ENCODE measurements at places on chromosomes 4 and X. TPM values are rescaled to one million over a fixed set of nuclear protein-coding genes. Genes with fewer than 3 reads are reported as not detected.

Gene SH3RF1
- 0.22 TPM for total RNA-seq

GRCh38 chr4:11480683-11481082 is 52.0 kb upstream of the HS3ST1 start:
- DNase-seq = no peak

- DNase-seq = no peak
Observed at GRCh38 chr4:38819569-38819968, 15.0 kb upstream of the TLR1 start.

GRCh38 chr4:12844141-12844540 is 640.0 kb downstream of the RAB28 start:
- no peak for DNase-seq

- no peak for DNase-seq
Observed at GRCh38 chrX:149704664-149705063, 7.2 kb upstream of the MAGEA11 start.

Gene CXorf51A
- not detected for total RNA-seq

Gene SPANXB1
- total RNA-seq = not detected

Gene ENOX2
- 6.0 TPM for total RNA-seq

Gene HAND2
- total RNA-seq = not detected

DNA sequence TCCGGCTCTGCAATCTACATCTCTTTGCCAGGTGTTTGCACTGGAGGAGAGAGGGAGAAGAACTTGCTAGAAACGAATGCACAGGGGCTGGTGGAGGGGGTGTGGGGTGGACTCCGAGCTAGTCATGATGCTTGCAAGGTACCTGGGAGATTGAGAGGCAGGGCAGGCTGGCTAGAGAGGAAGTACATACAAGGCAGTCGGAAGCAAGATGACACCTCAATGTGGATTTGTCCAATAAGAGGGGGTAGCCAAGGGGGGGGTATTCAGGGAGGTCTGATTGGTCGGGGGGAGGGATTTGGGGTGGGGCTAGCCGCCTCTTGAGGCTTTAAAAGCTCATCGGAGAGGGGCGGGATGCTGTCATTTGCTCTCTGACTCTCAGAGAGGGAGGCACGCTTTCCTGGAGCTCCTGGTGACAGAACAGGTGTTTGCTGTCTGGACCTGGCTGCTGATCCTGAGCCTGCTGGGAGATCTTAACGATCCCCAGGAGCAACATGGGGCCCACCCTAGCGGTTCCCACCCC is at the start of gene GPR50:
TSS of gene GPR50 (plus strand) at position 354 of the 520 bp plus-strand sequence. CDS start at position 492, 138 bp downstream.
- no peak for DNase-seq

DNA sequence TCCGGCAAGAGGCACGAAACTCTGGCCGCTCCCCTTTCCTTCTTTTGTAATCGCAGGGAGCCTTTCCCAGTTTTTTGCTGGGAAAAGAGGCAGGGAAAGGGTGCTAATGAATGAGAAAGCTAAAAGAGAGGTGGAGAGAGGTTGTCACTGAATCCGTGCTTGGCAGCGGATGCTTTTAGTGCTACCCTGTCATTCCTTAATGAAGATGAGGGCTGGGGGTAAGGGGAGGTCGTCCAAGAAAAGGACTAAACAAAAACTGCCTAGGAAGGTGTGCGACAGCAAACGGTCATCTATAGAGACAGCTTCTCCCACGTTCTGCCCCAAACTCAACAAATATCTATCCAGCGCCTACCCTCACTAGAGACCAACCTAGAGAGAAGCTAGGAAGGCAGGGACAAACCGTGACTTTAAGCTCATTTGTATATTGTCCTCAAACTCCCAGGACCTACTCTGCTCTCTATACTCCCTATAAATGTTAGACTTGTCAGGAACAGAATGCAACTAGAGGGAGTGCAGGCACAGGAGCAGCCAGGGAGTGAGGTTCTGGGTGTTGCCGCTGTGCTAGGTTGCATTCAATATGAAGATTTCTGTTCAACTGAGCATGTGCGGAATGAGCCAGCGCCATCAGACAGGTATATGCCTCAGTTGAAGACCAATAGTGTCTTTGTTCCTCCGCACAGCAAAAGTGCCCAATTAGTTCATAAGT is 777 bp upstream of the CASK start:
- DNase-seq = no peak

GRCh38 chr4:149965206-149965605 is 113.0 kb upstream of the DCLK2 start:
- DNase-seq = no peak

Gene MMRN1
- total RNA-seq = not detected

DNA sequence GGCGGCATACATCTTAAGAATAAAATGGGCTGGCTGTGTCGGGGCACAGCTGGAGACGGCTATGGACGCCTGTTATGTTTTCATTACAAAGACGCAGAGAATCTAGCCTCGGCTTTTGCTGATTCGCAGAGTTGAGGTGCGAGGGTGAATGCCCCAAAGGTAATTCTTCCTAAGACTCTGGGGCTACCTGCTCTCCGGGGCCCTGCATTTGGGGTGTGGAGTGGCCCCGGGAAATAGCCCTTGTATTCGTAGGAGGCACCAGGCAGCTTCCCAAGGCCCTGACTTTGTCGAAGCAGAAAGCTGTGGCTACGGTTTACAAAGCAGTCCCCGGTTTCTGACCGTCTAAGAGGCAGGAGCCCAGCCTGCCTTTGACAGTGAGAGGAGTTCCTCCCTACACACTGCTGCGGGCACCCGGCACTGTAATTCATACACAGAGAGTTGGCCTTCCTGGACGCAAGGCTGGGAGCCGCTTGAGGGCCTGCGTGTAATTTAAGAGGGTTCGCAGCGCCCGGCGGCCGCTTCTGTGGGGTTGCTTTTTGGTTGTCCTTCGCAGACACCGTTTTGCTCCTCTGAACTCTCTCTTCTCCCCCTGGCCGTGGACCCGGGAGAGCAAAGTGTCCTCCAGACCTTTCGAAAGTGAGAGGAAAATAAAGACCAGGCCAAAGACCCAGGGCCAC is 1.9 kb downstream of the SHOX start:
- DNase-seq = no peak

- DNase-seq = peak; percentile 85
Observed at GRCh38 chr4:56908206-56909085, 746 bp downstream of the REST start.

Gene TREX2
- total RNA-seq = 1.2 TPM

DNA sequence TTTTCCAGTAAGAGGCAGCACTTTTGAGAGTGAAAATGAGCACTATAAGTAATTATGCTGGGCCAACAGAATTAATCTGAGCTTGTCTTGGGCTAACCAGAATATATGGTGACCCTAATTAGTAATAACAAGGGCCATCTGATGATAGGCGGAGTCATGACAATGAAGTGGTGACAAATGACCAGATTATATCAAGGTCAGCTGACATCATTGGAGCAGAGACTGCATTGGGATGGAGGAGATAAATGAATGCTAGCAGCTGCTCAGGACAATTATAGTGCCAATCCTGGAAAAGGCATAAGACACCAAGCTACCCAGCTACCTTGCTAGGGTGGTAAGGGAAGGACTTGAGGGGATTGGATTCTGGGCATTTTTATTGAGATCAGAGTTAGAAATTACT is 1548.7 kb downstream of the RPA4 start:
- no peak for DNase-seq

Gene BLOC1S4
- total RNA-seq = 13.9 TPM

DNA sequence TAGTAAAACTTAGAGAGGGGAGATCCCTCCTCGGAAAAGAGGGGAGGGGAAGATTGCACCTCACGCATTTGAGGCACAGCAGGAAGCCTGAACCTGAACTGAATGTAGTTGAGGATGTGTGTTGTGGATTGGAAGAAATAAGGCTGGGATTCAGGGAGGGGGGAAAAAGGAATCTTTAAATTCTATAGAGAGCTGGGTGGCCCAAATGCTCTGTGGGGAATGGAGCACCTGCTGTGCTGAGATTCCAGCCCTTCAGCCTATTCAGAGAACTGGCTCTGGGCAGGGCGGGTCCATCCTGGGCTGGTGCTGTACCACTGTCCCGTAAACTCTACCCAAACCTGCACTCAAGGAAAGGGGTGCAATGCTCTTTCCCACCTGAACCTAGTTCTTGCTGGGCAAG is 4.1 kb downstream of the FOXO4 start:
- no peak for DNase-seq

DNA sequence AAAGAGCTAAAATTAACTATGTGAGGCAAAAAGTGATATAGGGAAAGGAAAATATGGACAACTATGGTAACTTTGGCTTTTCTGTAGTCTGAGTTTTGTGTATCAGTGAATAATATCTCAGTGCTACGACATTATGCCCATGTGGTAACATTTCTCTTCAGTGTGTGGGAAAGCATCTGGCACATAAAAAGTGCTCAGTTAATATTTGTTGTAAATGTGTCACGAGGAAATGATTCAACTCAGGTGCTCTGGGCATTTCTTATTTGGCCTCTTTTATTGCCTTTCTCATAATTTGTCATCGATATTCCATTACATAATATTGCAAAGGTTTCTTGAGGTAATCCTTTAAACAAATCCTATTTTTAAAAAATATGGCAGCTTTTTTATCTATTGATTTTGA is 17.6 kb downstream of the OFD1 start:
- no peak for DNase-seq

DNA sequence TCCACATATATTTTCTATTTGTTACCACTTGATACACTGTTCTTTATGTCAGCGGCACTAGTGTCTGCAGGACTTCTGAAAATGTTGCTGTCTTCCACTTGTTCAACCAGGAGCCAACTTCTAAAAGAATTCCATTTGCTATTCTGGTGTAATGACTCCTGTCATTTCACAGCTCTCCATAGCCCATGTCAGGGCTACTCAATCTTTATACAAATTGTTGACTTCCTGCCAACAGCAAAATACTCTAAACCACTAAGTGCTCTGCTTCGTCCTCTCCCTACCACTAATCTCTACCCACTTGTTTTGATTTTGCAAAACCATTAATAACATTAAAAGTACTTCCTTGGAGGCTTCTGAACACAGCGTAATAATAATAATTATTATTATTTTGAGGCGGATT is 7.2 kb downstream of the CTSO start:
- DNase-seq = no peak

Gene BEX1
- not detected for total RNA-seq

DNA sequence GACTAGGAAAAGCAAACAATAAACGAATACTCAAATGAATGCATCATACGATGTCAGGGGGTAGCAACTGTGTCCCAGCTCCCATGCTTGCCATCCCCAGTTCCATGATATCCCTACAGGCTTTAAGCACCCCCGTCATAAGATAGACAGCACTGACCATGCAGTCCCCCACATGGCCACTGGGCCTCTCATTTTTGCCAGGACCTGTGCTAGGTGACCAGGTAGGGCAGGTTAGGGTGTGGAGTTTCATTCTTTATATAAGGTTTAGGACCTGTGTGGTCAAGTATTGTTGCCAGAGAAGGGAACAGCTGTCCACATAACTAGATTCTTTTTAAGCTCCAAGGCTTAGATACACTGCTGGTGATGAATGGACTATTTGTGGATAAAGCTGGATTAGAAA is 9.7 kb downstream of the PPEF2 start:
- DNase-seq = no peak

Gene H2AZ1
- 544 TPM for total RNA-seq

DNA sequence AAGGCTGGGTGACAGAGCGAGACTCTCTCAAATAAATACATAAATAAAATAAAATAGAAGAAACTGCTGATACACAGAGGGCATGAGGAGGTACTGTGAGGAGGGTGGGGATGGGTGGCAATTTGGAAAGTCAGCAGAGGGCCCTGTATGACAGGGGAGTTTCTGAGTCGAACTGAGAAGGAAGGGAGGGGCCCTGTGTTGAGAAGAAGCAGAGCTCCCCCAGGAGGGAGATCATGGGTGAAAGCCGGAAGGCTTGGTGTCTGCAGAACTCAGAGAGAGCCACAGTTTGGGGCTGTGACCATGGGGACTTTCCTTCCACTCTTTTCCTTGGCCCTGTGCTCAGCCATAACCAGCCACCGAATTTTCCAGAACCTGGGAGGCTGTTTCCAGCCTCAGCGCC is 24.8 kb upstream of the AFAP1 start:
- DNase-seq = no peak

DNA sequence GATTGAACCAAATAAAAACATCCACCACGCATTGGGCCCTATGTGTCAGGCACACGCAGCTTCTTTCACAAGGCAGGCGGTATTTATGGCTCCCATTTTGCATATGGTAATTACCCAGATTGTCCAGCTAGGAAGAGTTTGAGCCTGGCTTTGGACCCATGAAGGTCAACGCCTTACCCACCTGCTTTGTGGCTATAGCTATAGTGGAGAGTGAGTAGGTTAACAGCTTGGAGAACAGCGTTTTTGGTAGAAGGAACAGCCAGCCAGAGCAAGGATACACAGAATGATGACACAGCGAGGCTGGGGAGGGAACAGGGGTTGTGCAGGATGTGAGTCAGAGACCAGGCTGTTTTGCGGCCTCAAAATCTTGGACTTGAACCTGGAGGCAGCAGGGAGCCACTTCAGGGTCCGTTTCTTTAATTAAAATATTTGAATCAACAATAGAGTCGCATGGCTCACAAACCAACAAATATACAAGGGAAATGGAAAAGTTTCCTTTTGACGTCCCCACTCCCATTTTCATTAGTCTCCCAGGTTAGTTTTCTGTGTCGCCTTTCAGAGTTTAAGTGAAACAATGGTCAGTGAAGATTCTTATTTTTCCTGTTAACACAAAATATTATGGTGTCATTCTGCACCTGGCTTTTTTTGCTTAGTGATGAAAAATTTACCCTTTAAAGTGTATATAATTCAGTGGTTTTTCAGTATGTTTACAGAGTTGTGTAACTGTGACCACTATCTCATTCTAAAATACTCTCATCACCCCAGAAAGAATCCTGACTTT is 118.2 kb upstream of the STX18 start:
- no peak for DNase-seq

Gene WDR19
- total RNA-seq = 106 TPM

DNA sequence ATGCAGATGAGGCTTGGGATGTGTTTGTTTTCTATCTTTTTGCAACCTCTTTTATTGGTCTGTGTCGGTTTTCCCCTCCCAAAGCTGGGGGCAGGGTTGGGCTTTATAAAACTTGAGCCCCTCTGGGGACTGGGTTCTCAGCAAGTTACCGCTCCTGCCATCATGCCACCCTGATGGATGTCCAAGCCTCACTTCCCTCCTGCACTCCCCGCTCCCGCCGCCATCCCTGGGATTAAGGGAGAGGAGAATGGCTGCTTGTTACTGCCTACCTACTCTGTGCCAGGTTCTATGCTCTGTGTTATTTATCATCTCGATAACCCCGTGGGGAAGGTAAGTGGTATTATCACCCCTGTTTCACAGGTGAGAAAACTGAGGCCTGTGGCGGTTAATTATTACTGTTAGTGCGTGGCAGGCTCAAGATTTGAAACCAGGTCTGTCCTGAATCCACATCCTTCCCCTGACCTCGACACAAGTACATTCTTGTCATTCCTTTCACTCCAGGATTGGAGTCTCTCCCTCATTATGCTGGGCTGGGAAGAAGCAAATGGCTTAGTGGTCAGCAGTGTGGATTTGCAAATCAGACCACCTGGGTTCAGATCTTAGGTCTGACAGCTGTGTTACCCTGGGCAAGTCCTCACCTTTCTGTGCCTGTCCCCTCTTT is 4.5 kb downstream of the UBA1 start:
- no peak for DNase-seq
